ENCODE measurements at places on chromosomes 2 and 18. TPM values are rescaled to one million over a fixed set of nuclear protein-coding genes. Genes with fewer than 3 reads are reported as not detected.

DNA sequence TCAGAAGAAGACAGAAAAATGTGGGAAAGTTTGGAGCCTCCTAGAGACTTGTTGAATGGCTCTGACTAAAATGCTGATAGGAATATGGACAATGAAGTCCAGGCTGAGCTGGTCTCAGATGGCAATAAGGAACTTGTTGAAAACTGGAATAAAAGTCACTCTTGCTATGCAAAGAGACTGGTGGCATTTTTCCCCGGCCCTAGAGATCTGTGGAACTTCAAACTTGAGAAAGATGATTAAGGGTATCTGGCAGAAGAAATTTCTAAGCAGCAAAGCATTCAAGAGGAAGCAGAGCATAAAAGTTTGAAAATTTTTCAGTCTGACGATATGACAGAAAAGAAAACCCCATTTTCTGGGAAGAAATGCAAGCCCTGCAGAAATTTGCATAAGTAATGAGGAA lies 159.3 kb downstream of the MREG start:
- DNase-seq = no peak

Gene NLRC4
- total RNA-seq = 3.2 TPM

DNA sequence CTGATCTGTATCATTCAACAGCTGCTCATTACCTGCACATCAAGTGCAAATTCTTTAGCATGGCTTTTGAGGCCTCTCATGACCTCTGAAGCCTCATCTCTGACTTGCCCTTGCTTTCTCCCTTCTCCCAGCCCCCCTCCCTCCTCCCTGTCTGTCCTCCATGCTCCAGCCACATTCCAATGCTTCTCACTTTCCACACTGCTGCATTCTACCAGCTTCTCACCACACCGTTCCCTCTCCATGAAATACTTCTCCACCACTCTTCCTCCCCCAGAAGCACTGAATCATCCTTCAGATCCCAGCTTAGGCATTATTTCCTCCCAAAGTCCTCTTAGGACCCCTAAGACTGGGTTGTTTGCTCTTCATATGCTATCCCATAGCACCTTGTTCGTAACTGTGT lies 26.9 kb downstream of the GCG start:
- no peak for DNase-seq

GRCh38 chr2:22497064-22497463 lies 887.9 kb upstream of the KLHL29 start:
- no peak for DNase-seq

GRCh38 chr18:30113454-30113853 lies 929.1 kb downstream of the DSC3 start:
- no peak for DNase-seq

GRCh38 chr2:49807689-49808088 lies 653.4 kb upstream of the FSHR start:
- no peak for DNase-seq

Gene CTAGE1
- not detected for total RNA-seq

DNA sequence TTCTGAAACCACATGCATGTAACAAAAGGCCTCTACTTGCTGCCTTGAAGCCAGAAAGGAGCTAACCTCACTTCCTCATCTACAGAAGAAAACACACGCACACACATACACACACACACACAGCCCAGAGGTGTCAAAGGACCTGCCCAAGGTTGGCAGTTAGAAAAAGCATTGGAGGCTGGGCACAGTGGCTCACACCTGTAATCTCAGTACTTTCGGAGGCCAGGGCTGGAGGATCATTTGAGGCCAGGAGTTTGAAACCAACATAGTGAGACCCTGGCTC lies 125.9 kb upstream of the RNF152 start:
- DNase-seq = no peak

DNA sequence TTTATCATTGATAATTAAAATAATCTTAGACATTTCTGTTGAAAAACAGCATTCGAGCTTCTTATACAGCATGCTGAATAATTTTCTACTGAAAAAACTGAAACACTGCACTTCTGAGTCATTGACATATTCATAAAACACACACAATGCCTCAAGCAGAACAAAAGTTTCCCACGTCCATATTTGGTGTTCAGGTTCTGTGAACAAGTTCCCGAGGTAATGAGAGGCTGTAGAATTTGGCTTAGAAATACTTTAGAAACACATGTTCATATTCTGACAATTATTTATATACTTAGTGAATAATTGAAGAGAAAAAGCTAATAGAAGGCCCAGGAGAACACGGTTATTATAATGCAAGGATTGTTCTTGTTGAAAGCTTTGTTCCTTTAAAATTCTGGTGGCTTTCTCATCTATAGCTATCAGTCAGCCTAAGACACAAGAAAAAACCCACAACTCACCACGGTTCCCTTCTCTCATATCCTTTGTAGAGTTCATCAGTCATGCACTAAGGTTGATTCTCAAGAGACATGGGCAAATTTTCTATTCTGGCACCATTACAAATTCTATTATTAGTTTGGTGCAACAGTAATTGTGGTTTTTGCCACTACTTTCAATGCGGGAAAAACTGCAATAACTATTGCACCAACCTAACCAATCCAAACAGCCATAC lies 194.4 kb downstream of the TMX3 start:
- no peak for DNase-seq

GRCh38 chr18:23640052-23640451 lies 22.7 kb downstream of the ANKRD29 start:
- DNase-seq = no peak

Measured in heart right ventricle (tissue), 16 donors.